ENCODE measurements at places on chromosomes 12 and 14.

DNA sequence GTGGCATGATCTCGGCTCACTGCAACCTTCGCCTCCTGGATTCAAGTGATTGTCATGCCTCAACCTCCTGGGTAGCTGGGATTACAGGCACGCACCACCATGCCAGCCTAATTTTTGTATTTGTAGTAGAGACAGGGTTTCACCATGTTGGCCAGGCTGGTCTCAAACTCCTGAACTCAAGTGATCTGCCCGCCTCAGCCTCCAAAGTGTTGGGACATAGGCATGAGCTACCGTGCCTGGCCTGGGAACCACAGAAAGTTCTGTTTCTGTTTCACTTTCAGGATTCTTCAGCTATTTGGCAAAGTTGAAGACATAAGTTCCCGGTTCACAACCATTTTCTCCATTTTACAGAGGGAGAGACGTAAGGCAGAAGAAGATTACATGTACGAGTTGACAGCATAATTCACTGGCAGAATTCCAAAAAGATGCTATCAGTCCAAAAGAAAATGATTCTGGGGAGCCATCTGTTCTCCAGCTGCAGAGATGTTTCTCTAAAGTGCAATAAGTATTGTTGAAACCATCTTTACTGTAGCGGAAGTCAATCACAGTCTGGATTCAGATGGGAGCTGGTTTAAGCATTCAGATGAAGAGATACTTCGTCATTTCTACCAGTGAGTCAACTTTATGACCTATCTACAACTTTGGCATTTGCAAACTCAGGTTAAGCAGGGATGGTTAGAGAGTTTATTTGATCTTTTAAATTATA, 8.1 kb upstream of the RNF34 start:
- DNase-seq = peak; percentile 32

DNA sequence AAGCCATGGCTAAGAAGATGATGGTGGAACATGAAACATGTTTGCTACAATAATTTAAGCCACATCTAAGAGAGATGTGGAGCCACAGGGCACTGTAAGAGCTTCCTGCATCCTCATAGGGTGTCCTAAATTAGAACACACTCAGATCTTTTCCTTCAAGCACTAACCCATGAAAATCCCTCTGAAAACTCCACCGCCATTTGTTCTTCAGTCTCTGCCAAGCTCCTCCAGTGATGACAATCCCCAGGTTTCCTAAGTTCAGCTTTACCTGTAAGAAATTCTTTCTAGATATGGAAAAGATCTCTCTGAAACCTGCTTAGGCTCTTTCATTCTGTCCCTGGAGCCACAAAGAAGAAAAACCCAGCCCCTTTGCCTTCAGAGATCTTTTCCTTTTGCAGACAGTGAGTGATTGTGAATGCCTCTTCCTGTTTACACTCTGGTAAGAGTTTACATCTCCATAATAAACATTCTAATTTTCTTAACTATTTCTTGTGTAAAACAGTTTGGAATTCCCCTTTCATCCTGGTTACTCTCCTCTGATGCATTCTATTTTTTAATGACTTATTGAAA, 907.2 kb downstream of the VRK1 start:
- DNase-seq = no peak

DNA sequence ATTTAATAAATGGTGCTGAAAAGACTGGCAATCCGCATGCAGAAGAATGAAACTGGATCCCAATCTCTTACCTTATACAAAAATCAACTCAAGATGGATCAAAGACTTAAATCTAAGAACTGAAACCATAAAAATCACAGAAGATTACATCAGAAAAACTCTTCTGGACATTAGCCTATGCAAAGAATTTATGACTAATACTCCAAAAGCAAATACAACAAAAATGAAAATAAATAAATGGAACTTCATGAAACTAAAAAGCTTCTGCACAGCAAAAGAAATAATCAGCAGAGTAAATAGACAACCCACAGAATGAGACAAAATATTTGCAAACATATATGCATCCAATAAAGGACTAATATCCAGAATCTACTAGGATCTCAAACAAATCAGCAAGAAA, 14.3 kb upstream of the CLEC1A start:
- DNase-seq = no peak

- no peak for DNase-seq
Measured at GRCh38 chr14:53103636-53104340, 49.3 kb downstream of the DDHD1 start.

DNA sequence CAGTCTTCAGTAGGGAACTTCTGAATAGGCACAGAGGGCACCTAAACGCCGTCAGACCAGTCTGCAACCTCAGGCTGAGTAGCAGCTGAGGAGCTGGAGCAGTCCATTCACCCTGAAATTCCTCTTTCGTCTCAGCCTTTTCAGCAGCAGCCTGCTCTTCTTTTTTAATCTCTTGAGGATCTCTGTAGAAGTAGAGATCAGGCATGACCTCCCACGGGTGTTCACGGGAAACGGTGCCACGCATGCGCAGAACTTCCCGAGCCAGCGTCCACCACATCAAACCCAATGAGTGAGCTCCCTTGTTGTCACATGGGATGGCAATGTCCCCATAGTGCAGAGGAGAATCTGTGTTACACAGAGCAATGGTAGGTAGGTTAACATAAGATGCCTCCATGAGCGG, 11.1 kb upstream of the MARK3 start:
- no peak for DNase-seq

GRCh38 chr12:121792607-121793439, 665 bp downstream of the RHOF start:
- peak; percentile 59 for DNase-seq

Measured in activated naive CD4-positive, alpha-beta T cell treated with anti-CD3 and anti-CD28 coated beads, Interleukin-2, amount 50 U/mL, for 16 hours (primary cell).